ENCODE measurements at places on chromosomes 11 and 22. TPM values are rescaled to one million over a fixed set of nuclear protein-coding genes. Genes with fewer than 3 reads are reported as not detected.

GRCh38 chr11:130693543-130693942 lies 222.7 kb downstream of the SNX19 start:
- DNase-seq: no peak

GRCh38 chr11:74255741-74256375 lies 55.6 kb downstream of the P4HA3 start:
- peak; percentile 70 for DNase-seq

DNA sequence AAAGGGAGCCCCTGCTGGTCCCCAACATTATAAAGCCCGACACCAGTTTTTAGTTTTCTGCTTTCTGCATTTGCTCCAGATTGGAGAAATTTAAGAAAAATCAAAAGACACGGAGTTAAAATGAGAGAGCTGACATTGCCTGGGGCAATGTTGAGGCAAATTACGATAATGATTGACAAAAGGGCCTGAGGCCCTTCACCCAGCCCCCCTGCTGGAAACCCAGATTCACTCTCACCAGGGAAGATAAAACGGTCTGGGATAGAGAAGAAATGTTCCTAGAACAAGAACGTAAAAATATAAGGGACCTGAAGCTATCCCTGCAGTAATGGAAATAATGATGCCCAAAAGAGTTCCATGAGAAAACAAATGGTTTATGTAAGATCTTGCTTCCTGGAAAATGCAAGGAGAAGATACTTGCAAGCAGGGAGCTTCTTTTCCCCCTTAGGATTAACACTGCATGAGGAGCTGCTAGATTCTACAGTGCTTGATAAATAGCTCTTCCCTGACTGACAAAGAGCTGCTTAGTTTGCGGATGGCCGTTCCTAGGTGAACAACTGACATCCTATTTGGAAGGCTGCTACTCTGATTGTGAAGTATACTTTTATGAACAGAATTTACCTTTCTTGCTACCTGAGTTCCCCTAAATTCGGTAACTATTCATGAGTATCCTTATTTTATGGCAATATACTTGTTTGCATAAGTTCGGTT lies 40.6 kb upstream of the GNAZ start:
- no peak for DNase-seq

- no peak for DNase-seq
Observed at GRCh38 chr11:7143908-7144307, 55.1 kb downstream of the RBMXL2 start.

GRCh38 chr22:17266251-17266971 lies 47.2 kb upstream of the ADA2 start:
- DNase-seq: no peak

GRCh38 chr11:34749666-34750659 lies 129.1 kb downstream of the EHF start:
- DNase-seq: no peak

DNA sequence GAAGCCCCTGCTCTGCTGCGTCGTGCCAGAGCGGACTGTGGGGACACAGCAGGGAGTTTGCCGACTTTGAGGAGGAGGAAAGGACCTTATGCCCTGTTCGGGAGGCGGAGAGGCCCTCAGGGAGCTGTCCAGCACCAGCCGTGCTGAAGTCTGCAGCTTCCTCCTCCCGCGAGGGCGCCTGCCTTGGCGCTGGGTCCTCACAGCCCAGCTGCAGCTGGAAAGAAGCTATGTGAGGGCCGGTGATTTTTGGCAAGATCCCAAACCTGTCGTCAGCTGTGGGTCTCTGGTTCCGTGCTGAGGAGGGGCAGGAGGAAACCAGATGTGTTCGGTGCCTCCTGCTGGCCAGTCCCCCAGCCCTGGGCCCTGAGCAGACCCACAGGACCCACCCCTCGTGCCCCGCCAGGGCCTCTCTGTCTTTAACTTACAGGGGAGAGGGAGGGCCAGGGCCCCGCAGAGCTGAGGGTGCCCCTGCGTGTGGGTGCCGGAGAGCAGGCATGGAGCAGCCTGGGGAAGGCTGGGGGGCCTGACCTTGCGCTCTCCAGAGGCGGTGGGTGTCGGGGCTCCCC lies 12.0 kb downstream of the BRSK2 start:
- DNase-seq: peak; percentile 57

- DNase-seq: no peak
Observed at GRCh38 chr22:48055827-48056226, 1293.4 kb downstream of the TBC1D22A start.

DNA sequence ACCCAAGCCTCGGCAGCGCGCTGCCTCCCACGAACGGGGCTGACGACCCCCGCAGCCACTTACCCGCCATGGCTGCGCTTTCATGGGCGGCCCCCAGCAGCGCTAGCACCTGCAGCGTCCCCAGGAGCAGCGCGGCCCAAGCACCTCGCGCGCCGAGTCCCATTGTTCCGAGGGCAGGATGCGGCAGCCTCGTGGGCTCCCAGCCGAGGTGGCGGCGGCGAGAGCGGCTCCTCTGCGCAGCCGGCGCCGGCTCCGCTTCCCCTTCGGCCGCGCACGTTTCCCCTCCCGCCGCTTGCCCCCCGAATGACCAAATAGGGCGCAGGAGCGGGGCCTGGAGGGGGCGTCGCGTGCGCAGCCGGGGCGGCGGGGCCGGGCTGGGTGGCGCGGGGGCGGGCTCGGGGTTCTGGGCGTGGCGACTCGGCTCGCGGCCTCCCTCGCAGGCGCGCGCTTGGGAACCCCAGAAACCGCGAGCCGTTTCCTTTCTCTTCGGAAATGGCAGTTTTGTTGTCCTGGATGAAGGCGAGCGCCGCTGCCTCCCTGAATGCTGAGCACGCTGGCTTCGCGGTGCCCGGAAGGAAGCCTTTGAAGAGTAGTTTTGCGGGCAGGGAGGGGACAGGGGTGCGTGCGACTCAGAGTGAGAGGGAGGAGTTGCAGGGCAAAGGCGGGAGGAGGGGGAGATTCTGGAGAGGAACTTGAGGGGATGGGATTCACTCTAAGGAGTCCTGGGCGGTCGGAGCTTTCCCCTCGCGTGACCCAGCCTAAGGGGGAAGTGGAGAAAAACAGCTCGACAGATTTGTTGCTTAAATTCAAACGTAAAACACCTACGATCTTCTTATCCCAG lies at the start of gene TMEM123:
Gene TMEM123, minus strand, starts transcription at position 305 of the 841 bp plus-strand sequence. Its CDS starts 142 bp downstream, at position 163.
- peak; percentile 90 for DNase-seq

The GRAMD1B gene
- total RNA-seq: 20.3 TPM

The PKNOX2 gene
- total RNA-seq: not detected

The UPK3A gene
- not detected for total RNA-seq
